ENCODE measurements at places on chromosomes 6 and 20.
A peak's percentile ranks its signal among the peaks of the same experiment; 100 is the strongest.

GRCh38 chr6:56713254-56713672, 70.6 kb upstream of the DST start:
- no peak for DNase-seq

DNA sequence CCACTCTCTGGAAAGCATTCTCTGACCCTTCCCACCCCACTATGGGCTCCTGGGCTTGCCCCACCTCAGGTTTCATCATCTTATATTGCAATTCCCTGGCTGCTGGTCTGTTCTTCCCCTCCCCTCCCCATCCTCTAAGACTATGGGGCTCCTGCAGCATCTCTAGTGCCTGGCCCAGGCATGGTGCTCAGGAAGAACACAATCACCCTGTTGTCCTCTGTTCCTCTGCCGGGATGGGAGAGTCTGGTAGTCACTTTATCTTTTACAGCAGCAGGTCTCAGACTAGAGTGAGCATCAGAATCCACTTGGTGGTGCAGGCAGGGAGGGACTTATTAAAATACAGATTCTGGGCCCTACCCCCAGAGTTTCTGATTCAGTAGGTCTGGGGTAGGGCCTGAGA, 5.0 kb upstream of the LPIN3 start:
- DNase-seq, result no peak

DNA sequence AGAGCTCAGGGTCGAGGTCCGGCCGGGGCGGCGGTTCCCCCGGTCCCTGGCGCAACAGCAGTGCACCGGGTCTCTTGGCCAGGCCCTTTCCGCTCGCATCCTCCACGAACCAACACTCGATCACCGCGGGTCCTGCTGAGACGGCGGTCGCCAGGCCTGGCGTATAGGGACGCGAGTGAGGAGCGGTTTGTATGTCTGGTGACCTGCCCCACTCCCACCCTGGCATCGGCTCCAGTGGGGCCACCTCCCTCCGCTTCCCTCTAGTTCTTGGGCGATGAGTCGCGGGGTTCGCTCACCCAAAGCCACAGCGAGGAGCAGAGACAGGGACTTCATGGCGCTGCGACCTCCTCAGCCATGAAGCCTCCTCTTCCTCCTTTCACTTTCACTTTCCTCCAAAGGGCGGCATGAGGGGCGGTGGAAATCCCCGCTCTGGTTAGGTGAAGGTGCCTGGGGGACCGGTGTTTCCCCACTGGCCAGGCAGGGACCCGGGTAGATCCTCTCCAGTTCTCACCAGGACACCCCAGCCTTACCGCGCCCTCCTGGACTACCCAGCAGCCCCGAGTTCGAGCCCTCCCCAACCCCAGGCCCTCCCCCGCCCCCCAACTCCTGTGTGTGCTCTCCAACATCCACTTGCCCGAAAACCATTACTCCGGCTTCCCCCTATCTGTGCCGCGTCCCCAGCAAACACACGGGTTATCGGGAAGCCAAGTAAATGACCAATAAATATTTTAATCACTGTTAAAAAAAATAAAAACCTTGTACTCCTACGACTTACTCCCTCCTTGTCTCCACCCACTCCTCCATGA, at the start of gene TAPBP:
TAPBP (minus strand) TSS at position 370 of the 806 bp plus-strand sequence; CDS start at position 333, 37 bp downstream.
- DNase-seq, result peak; percentile 32

DNA sequence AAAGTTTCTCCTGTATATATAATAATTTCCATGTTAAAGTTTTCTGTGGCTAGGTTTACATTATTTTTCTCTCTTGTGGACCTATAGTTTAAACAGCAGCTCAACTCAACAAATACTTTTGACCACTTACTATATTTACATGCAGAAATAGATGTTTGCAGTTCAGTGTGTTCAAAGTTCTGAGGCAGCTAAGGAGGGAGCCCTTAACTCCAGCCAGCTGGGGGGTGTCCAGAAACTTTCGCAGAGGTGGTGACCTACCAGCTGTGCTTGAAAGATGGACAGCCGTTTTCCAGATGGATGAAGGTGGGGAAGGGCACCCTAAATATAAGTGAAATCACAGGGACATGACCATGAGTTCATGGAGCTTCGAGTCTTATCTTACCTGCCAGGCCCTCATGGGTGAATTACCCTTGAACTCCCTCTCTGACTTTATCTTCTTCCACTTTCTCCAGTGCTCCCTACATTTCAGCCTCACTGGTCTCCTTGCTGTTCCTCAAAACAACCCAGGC, 33.4 kb downstream of the DHX35 start:
- DNase-seq, result no peak

GRCh38 chr20:56780266-56780665, 151.2 kb downstream of the TFAP2C start:
- DNase-seq, result no peak

GRCh38 chr20:55500130-55500529, 505.2 kb downstream of the CBLN4 start:
- no peak for DNase-seq

GRCh38 chr6:36677753-36678487, 594 bp upstream of the CDKN1A start:
- no peak for DNase-seq

GRCh38 chr20:46196990-46197389, 78.9 kb downstream of the CD40 start:
- DNase-seq, result no peak

DNA sequence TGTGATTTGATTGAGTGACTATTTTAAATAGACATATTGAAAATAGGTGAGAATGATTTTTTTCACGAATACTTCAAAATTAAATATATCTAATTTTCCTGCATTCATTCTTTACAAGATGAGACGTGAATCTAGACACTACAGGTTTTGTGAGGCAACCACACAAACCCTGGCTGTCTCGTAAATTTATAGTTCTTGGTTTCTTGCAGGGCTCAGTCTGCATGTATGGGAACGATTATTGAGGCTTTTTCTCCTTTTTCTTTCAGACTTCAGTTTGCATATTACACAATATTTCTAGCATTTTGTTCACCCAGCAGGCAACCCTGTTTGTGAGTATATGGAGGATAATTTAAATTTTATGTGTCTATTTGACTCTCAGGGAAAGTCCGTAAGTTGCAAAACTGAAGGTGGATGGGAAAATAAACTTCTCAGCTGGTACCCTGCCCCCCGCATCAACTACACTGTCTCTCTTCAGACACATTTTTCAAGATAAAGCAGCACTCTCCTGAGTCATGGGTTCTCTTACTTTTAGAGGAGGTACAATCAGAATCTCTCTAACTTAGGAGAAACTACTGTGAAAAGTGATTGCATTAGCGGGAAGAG, 1349.3 kb downstream of the GRIK2 start:
- no peak for DNase-seq

DNA sequence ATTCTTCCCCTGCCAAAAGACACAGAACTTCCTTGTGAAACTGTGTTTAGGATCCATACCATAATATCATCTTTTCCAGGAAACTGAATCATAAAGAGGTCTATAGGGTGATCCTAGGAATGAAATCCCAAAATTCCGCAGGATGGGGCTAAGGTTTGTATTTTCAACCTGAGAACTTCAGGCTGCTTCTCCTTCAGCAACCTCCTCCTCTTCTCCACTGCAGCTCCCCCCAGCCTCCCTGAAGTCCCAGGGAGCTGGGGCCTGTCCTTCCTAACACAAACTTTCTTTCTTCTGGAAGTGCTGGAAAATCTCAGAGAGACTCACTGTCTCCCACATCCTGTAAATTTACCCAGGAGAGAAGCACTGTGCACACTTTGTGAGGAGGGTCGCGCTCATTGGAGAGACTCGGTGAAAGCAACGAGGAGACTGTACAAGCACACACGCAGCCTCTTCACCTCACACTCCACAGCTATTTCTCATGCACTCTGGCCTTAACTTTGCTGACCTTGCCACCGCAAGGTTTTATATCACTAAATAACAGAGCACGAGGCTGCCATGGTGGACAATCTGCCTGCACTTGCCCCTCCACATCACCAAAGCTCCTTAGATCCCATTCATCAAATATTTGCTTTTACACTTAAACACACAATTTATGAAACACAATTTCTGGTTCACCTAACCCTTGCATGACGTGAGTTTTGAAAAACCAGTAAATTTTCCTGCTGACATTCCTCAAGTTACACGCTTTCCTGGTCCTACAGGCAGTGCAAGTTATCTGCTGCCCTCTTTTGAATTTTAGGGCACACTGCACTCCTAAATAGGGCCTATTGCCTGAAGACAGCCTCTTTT, 14.3 kb downstream of the ID4 start:
- peak; percentile 83 for DNase-seq

DNA sequence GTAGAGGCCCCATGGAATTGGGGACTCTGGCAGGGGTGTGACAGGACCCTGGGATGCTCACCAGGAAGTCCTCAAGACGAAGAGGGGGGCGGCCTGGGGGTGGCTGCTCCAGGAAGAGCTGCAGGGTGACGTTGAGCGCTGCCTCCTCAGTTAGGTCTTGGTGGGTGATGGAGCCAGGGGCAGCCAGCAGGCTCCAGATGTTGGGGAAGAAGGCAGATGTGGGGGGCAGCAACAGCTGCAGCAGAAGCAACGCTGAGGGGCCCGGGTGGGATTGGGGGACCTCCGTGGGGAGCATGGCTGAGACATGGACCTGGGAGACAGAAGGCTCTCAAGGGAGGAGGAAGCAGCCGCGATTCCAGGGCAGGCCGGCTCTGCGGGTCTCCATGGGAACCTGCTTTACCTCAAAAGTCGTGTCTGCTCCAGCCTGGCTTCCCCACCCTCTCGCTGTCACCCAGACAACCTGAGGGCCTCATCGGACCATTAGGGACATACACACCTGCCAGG, 591 bp downstream of the VWA7 start:
- DNase-seq, result no peak

DNA sequence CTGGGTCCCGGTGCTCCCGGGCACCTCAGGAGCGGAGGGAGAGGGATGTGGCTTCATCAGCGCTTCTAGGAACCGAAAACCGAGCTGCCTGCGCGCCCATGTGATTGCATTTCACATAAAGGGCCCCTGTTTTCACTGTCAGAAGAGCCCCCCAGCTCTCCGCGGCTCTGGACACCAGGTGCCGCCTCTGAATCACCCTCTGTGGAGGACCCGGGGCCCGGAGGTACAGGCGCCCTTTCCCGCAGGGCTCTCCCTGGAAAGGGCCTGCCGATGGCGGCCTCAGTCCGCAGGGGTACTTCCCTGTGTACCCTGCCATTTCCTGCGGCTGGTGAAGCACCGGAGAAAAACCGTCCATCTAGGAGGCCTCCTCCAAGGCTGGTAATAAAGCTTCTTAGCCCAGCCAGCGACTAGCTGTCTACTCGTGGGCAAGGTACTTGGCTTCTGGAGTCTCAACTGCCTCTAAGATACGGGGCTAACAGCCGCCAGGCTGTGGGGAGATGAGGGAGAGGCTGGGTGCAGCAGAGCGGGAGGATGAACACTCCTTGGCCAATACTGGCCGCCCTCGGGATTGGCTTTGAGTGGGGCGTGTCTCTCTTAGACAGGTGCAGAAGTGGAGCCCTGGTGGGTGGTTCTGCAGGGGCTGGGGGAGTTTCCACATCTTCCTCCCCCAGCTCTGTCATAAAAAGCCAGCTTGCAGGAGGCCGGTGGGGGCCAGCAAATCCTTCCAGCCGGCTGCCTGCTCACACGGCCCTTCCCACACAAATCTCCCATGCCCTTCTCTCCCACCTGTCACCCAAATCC, 1.6 kb downstream of the PPP1R16B start:
- no peak for DNase-seq

DNA sequence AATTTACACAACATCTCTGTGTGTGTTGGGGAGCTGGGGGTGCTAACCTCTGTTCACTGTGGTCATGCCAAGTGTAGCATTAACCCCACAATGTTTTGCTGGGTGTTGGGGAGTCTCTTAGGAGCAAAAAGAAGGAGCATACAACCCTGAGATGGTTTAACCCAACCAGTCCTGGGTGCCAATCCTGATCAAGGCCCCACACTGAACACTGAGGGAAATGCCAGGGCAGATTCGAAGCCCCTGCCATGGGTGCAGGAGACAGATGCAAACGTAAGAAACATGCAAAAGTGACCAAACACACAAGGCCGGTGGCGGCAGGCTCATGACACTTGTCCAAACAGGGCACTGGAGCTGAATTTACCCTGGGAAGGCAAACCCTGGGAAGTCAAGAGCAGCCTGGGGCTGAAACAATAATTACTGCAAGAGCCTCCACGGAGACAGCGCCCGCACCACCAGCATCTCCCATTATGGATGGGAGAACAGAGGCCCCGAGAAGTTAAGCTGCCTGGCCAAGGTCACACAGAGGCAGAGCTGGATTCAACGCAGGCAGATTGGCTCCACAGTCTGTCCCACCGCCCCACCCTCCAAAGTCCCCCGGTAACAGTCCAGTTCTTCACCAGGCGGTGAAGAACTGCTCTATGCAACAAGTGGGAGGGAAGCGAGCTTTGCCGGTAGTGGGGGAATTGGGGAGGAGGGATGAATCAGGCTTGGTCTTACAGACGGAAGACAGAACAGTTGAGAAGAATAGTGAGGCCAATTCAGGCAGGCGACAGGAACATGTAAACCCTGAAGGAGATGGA, 8.5 kb downstream of the ACSS1 start:
- no peak for DNase-seq

GRCh38 chr6:149483334-149483725, 1.5 kb downstream of the ZC3H12D start:
- DNase-seq, result no peak

DNA sequence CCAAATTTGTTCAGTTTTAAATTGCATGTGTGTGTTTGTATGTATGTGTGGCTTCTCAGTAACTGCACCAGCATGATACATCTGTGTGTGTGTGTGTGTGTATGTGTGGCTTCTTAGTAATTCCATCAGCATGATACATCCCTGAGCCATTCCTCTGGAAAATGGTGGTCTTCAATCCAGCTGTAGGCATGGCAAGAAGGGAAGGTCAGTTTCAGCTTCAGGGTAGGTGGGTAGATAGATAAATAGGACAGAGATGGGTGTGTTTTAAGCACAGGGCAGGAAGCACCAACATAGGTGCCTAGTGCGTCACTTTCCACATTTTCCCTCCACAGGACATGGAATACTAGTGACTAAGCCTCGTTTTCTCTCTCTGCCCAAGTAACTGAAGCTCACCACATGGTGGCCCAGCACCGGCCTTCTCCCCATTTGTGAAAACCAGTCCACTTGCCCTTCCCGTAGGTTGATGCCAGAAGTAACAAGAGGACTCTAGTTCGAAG, 82.9 kb downstream of the RPP40 start:
- no peak for DNase-seq

DNA sequence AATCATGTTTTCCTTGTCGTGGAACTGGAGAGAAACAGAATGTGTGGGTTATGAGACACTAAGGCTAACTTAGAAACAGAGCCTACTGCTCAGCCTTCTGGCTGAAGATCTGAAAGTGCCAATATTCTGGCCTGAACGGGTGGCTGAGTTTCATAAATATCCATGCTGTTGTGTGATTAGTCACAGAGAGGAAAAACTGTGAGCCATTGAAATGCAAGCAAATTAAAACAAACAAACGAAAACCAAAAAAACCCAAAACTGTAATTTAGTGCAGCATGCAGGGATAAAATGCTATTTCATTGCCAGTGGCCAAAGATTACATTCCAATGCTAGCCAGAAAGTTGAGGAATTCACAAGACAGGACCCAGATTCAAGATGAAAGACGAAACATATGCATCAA, 315.1 kb downstream of the UBE3D start:
- DNase-seq, result no peak

Measured in NCI-H2081 (cell line).